ENCODE measurements at places on chromosomes 6 and 20. TPM values are rescaled to one million over a fixed set of nuclear protein-coding genes. Genes with fewer than 3 reads are reported as not detected.

TOX2 gene
- total RNA-seq = not detected

AVP gene
- not detected for total RNA-seq

PTCRA gene
- not detected for total RNA-seq

- H3K36me3 ChIP-seq = no peaks in the 10 kb centered on the region
- H3K27ac ChIP-seq = no peak overlapping the region
- H3K4me3 ChIP-seq = no peak overlapping the region
- no peaks in the 10 kb centered on the region for H3K27me3 ChIP-seq
- no peak for DNase-seq
- no peaks in the 10 kb centered on the region for H3K4me1 ChIP-seq
Observed at GRCh38 chr6:165077876-165078275, 231.5 kb downstream of the C6orf118 start.

GGTLC1 gene
- total RNA-seq = not detected

GRCh38 chr6:165178056-165178455 is 131.3 kb downstream of the C6orf118 start:
- no peaks in the 10 kb centered on the region for H3K27me3 ChIP-seq
- no peak for DNase-seq
- no peaks in the 10 kb centered on the region for H3K36me3 ChIP-seq
- H3K4me3 ChIP-seq = no peak overlapping the region
- H3K4me1 ChIP-seq = no peaks in the 10 kb centered on the region

DNA sequence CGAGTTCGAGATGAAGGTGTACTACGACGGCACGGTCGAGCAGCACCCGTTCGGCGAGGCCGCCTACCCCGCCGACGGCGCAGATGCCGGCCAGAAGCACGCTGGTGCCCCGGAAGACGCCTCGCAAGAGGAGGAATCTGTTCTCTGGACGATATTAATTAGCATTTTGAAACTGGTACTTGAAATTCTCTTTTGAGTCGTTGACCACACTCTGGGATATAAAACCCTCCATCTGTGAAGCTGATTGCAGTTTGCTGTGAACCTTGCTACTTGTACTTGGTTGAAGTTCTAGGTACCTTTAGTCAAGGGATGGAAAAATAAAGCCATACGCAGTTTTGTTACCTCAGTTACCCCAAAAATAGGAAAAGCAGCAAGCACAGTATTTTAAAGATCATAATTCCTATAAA is 917 bp downstream of the C6orf120 start:
- peaks cover 14% of the 10 kb centered on the region for H3K36me3 ChIP-seq
- no peaks in the 10 kb centered on the region for H3K27me3 ChIP-seq
- peak; percentile 19 for DNase-seq
- H3K27ac ChIP-seq = peak overlapping the region; percentile 89

DNA sequence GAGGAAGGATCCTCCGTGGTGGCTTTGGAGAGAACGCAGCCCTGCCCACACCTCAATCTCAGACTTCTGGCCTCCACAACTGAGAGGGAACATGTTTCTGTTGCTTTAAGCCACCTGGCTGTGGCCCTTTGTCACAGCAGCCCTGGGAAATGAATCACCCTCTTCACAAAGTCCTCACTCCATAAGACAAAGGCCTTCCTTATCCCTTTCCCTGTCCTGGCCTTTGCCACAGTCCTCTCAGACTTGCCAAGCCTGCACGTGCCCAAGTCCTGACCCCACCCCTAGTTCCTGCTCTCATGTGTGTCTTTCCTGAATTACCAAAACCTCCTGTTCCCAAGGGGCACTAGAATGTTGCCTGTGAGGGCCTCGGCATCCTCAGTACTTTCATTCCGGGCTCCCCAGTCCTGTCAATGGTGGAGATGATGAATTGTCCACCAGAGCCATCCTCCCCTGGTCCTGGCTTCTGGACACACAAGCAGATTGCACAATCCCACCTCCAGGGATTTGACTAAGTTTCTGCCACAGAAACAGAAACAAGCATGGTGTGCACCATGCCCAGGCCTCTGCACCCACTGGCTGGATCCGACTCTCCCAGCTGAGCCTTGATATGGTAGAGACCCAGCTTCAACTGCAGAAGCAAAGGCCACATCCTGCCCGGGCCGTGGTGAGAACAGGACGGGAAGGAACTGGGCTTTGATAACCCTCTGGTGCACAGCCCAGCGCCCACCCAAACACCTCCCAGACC is 232.6 kb upstream of the PDE10A start:
- peak; percentile 35 for DNase-seq
- no peaks in the 10 kb centered on the region for H3K4me1 ChIP-seq
- H3K36me3 ChIP-seq = no peaks in the 10 kb centered on the region

DNA sequence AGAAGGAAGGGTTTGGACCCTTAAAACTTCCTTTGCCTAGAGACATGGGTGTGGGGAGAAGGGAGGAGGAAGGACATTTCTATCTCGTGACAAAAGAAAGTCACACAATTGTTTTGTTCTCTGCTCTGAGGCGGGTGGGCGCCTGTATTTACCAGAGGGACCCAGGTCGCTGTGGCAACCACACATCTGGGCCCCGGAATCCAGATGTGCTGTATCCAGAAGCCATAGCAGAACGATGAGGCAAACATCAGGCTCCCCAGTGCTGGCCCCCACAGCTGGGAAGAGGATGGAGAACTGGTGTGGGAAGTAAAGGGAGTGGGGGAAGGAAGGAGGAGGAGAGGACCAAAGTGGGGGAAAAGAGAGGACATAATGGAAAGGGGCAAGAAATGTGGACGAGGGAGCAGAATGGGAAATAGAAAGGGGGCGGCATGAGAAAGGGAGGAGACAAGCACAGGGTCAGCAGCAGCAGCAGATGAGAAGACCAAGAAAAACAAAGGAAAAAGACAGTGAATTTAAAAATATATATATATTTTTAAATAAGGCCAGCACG is 3.4 kb upstream of the TNXB start:
- no peak overlapping the region for H3K4me3 ChIP-seq
- no peak for DNase-seq
- H3K27me3 ChIP-seq = no peaks in the 10 kb centered on the region
- no peak overlapping the region for H3K27ac ChIP-seq
- H3K4me1 ChIP-seq = peaks cover 7% of the 10 kb centered on the region

BTNL2 gene
- total RNA-seq = not detected

- no peak overlapping the region for H3K27ac ChIP-seq
- no peaks in the 10 kb centered on the region for H3K27me3 ChIP-seq
- peaks cover 15% of the 10 kb centered on the region for H3K4me1 ChIP-seq
- no peaks in the 10 kb centered on the region for H3K36me3 ChIP-seq
Observed at GRCh38 chr6:84078335-84078734, 44.8 kb downstream of the MRAP2 start.

- no peak for DNase-seq
- H3K36me3 ChIP-seq = no peaks in the 10 kb centered on the region
- H3K27ac ChIP-seq = no peak overlapping the region
- H3K27me3 ChIP-seq = no peaks in the 10 kb centered on the region
- no peak overlapping the region for H3K4me3 ChIP-seq
Observed at GRCh38 chr6:38162493-38163185, 343.1 kb downstream of the ZFAND3 start.

DNA sequence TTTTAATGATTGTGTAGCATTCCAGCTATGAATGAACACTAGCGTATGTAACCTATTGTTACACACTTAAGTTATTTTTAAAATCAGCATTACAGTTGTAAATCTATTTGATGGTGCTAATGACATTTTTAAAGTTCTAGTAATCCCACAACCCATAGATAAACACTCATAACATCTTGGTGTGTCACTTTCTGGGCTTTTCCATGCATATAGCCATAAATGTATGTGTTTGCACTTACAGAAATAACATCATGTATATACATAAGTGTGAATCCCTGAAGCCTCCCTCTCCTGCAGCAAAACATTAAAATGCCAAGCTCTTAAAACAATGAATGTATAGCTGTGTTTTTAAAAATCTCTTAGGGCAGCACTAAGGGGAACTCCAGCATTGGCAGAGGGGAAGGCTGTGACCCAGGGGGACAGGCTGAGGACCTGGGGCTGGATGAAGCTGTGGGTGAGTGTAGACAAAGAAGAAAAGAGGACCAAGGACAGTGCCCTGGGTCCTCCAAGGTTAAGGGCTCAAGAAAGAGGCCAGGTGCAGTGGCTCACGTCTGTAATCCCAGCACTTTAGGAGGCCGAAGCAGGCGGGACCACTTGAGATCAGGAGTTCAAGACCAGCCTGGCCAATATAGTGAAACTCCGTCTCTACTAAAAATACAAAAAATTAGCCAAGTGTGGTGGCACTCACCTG is 929 bp upstream of the CENPB start:
- no peaks in the 10 kb centered on the region for H3K36me3 ChIP-seq
- H3K4me1 ChIP-seq = peaks cover 5% of the 10 kb centered on the region
- no peak overlapping the region for H3K27ac ChIP-seq
- DNase-seq = no peak

GRCh38 chr6:144957236-144957937 is 672.3 kb downstream of the UTRN start:
- DNase-seq = no peak
- no peaks in the 10 kb centered on the region for H3K36me3 ChIP-seq
- no peaks in the 10 kb centered on the region for H3K4me1 ChIP-seq

DNA sequence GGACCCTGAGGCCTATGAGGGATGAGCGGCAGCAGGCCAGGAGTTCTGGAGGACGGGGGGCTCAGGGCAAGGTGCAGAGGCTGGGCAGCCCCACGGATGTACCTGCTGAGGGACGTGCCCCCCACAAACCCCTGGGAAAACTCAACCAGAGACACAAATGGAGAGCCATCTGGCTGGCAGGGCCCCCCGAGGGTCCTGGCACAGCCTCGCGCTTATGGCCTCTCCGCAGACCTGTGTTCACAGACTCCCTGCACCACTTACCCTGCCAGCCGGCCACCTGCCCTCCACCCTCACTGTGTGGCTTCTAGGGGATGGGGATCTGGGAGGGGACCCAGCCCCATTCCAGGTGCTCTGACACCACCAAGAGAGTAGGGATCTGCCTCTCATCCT is 3.4 kb upstream of the ZBTB46 start:
- H3K4me3 ChIP-seq = no peak overlapping the region
- no peak for DNase-seq

DNA sequence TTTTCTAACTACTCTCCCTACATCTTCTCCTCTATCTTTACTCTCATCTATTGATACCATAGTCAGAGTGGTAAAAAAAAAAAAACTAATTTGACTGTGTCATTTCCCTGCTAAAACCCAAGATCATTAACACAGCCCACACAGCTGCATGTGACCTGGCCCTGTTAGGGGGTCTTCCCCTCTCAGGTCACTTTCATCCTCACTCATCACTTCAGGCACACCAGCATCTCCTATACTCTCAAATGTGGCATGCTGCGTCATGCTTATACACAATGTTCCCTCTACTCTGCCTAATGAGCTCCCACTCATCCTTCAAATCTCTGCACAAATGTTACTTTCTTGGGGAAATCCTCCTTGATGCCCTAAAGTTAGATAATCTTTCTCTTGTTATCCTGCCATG is 86.8 kb downstream of the CDK19 start:
- H3K36me3 ChIP-seq = no peaks in the 10 kb centered on the region
- no peaks in the 10 kb centered on the region for H3K27me3 ChIP-seq
- H3K4me3 ChIP-seq = no peak overlapping the region
- no peak overlapping the region for H3K27ac ChIP-seq

KIAA0408 gene
- total RNA-seq = 0.27 TPM

RAB44 gene
- not detected for total RNA-seq

RPRD1B gene
- total RNA-seq = 26.2 TPM

DNA sequence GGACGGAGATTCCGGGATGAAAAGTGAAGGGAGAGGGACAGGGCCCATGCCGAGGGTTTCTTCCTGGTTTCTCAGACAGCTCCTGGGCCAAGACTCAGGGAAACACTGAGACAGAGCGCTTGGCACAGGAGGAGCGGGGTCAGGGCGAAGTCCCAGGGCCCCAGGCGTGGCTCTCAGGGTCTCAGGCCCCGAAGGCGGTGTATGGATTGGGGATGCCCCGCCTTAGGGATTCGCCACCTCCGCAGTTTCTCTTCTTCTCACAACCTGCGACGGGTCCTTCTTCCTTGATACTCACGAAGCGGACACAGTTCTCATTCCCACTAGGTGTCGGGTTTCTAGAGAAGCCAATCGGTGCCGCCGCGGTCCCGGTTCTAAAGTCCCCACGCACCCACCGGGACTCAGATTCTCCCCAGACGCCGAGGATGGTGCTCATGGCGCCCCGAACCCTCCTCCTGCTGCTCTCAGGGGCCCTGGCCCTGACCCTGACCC is 55.0 kb upstream of the HLA-A start:
- H3K27me3 ChIP-seq = peaks cover 35% of the 10 kb centered on the region
- DNase-seq = peak; percentile 29
- H3K27ac ChIP-seq = no peak overlapping the region
- no peaks in the 10 kb centered on the region for H3K36me3 ChIP-seq
- no peaks in the 10 kb centered on the region for H3K4me1 ChIP-seq

PPT2 gene
- 147 TPM for total RNA-seq

DNA sequence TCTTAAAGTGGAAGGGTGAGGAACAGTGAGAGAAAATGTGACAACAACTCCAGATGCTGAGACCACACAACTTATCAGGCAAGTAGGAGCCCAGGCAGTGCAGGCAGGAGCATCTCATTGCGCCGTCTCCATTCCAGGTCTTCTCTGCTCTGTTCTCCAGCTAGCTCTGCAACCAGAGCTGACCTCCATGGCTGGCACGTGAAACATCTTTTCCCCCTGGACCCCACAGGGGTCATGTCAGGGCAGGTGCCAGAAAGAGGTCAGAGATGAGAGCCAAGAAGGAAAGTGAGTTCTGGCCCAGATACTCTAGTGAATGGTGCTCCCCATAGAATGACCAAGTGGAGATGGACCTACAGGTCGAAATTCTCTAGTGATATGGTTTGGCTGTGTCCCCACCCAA is 281.4 kb downstream of the SMOC2 start:
- H3K4me3 ChIP-seq = no peak overlapping the region
- H3K27ac ChIP-seq = no peak overlapping the region
- H3K4me1 ChIP-seq = no peaks in the 10 kb centered on the region

DNA sequence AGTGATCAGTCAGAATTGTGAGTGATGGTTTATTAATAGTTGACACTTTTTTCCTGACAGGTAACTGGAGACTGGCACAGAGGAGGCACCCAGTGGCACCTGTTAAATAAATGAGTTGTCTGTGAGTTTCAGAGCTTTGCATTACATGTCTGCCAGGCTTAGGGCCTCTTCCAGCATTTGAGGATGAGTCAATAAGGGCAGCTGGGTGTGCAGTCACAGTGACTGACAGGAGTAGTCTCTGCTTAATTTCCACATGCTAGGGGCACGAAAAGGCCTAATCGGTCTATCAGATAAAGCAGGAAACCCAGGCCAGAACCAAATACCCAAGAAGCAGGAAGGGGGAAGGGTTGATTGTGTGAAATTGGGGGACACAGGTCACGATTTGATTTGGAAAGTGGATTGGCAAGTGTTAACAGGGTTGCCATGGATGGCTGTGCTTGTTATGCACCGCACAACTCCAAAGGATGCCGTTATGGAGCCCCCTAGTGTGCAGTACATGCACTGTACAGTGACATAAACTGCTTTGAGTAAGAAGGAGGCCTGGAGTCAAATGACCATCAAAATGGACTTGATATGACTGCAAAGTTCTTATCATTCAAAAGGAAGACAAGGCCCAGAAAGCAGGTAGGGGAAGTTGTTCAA is 111.9 kb upstream of the GGTLC1 start:
- H3K4me1 ChIP-seq = peaks cover 10% of the 10 kb centered on the region
- no peak overlapping the region for H3K27ac ChIP-seq
- no peaks in the 10 kb centered on the region for H3K36me3 ChIP-seq

CCN6 gene
- not detected for total RNA-seq
